Thyroid gland (tissue), 4 donors: ENCODE measurements at places on chromosomes 4 and X.

DNA sequence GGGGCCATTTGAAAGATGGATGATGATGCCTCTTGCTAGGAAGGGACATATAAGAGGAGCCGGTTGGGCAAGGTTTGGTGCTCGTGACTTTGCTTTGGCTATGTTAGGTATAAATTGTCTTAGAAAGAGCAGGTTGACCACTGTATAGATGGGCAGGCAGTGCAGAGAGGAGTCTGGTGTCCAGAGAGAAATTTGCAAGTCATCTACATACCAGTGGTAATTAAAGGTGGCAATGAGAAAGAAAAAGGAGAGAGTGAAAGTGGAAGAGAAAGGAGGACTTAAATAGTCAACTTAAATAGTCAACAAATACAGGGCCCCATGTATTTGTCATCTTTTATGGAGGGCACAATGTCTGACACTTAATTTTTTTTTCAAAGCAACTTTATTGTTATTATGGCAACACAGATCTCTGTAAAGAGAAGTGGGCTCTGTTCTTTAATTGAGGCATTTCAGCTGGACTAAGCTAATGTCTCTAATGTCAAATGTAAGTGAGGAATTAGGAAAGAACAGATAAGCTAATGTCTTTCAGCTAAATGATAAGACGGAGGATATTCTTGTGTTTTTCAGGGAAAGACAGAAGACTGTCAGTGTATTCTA lies 75.4 kb upstream of the ANXA3 start:
- DNase-seq = no peak

- DNase-seq = no peak
These were observed 95.8 kb downstream of the COL25A1 start for GRCh38 chr4:109206620-109207019.

- no peak for DNase-seq
These were observed 18.7 kb upstream of the MAN2B2 start for GRCh38 chr4:6556263-6556662.

GRCh38 chrX:116114999-116115398 lies 55.5 kb upstream of the AGTR2 start:
- DNase-seq = no peak

DNA sequence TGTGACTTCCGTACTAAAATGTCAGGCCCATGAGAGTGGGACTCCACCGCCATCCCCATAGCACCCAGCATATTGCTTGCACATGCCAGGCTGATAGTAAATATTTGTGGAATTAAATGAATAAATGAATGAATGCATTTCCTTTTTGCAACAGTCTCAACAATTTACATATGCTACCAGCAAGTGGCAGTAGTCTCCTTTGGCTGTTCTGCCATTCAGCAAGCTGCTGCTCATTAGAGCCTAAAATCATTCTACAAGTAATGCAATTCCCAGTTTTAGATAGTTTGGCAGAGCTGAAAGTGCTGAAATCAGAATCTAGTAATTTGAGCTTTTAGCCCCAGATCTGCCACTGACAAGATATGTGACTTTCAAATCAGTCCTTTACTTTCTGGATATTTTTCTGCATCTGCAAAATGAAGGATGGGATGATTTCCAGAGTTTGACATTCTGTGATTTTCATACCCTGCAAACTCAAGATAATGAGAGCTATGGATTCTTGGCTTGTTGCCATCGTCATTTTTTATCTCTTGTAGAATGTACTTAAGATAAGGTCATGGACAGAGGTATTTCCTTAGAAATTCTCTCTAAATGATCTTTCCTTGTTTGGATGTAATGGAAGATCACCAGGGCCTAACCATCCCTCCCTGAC lies 35.7 kb upstream of the INTS6L start:
- peak; percentile 5 for DNase-seq

DNA sequence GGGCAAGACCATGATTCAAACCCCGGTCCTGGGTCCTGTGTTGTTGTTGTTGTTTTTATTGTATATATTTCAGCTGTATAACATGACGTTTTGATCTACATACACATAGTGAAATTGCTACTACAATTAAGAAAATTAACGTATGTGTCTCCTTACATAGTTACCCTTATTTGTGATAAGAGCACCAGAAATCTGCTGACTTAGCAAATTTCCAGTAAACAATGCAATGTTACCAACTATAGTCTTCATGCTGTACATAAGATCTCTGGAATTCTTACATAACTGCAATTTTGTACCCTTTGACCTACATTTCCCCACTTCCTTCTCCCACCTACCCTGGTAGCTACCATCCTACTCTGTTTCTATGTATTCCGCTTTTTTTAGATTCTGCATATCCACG lies 75.8 kb upstream of the MAGEB10 start:
- DNase-seq = no peak

- DNase-seq = no peak
These were observed 69.6 kb downstream of the ADRA2C start for GRCh38 chr4:3835527-3836405.

GRCh38 chr4:93018806-93019205 lies 715.0 kb downstream of the GRID2 start:
- DNase-seq = no peak

GRCh38 chrX:107227780-107228485 lies 21.5 kb downstream of the DNAAF6 start:
- DNase-seq = no peak

GRCh38 chr4:56757261-56757746 lies 64.2 kb downstream of the SPINK2 start:
- peak; percentile 14 for DNase-seq

- DNase-seq = no peak
These were observed 626.5 kb upstream of the CPEB2 start for GRCh38 chr4:14375816-14376215.

GRCh38 chr4:87498446-87498900 lies 30.7 kb downstream of the SPARCL1 start:
- DNase-seq = no peak

DNA sequence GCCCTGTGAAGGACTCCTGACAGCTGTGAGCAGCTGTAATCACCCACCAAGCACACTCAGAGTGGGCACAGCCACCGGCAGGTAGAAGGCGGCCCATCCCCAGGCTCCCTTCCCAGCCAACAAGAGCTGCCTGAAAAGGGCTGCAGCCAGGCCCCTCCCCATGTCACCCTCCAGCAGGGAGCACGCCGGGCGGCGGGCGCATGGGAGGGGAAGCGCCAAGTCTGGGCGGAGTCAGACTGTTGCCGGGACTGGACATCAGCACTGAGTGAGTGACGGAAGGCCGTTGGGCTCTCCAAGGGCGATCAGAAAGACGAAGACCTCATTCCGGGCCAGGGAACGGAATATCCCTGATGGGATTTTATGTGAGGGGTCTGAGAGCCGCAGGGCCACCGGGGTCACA lies 82.1 kb downstream of the PPP2R2C start:
- no peak for DNase-seq

GRCh38 chrX:154486052-154486395 lies 391 bp downstream of the UBL4A start:
- DNase-seq = peak; percentile 46

- DNase-seq = peak; percentile 74
These were observed 136.4 kb downstream of the ZNF674 start for GRCh38 chrX:46408553-46409407.

GRCh38 chrX:7987160-7988012 lies 60.2 kb upstream of the PNPLA4 start:
- DNase-seq = no peak

DNA sequence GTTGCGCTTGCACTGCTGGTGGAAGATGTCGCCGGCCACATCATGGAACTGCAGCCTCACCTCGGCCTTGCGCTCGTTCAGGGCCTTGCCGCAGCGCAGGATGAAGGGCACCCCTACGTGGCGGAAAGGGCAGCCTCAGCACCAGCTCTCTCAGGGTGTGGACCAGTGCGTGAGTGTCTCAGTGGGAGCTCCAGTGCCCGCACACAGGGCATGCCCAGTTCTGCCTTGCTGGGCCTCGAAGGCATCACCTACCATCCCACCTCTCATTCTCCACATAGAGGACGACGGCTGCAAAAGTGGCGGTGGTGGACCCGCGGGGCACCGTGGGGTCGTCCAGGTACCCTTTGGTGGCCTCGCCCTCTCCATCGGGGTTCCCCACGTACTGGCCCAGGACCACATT lies 14.0 kb downstream of the G6PD start:
- no peak for DNase-seq

DNA sequence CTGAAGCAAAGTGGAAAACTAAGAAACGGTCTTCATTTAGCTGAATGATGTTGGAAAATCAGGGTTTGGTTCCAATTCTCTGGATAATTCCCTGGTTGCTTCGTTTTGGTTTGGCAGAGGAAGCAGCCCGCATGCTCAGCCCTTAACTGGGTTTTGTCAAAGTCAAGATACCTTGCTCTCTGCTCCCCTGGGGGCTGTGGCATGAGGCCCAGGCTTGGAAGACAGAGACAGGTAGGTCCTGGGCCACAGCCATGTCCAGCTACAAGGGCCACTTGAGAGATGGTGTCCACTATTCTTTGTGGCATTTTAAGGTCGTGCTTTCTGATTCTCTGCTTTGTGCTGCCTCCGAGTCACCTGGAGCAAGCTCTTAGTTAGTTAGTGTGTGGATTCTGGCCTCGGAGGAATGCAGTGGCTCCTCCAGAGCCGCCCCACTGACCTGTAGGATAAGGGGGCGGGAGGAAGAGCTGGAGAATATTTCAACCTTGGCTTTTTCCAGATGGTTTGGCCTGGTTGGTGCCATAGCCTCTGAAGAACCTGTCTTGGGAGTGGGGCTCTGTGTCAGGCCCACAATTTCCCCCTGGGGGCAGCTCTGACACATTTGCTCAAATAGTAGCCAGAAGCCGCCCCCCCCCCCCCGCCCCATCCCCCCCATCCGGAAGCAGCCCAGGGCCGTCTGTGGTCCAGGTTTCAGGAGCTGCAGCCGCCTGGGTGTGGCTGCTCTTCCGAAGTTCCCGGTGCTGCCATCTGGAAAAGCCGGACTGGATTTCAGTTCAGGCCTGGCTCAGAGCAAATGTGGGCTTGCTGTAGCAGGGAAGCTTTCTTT lies 147.1 kb downstream of the NHS start:
- peak; percentile 83 for DNase-seq

DNA sequence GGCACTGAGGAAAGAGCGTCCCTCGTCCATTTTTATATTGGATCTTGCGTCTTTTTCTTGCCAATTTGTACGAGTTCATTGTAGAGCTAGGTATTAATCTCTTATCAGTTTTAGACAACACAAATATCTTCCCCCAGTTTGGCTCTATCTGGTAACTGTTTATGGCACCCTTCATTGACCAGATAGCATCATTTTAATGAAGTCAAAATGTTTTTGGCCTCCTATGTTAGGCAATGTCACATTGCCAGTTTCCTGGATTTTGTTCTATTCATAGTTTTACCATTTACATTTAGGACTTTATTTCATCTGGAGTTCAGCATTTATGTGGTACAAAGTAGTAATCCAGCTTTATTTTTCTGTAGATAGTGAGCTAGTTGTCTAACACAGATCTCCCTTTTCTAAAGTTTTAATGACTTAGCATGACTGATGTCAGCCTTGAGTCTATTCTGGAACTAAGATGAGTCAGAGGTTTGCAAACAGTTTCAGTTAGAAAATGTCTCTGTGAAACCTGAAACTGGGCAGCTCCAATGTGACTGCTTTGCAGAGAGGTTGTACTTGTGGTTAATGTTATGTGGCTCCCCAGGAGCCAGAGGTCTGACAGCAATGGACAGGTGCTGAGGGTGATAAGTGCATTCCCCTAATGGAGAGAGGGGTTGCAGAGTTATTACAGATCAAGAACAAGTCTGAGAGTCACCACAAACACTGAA lies 5.3 kb upstream of the STBD1 start:
- DNase-seq = no peak

DNA sequence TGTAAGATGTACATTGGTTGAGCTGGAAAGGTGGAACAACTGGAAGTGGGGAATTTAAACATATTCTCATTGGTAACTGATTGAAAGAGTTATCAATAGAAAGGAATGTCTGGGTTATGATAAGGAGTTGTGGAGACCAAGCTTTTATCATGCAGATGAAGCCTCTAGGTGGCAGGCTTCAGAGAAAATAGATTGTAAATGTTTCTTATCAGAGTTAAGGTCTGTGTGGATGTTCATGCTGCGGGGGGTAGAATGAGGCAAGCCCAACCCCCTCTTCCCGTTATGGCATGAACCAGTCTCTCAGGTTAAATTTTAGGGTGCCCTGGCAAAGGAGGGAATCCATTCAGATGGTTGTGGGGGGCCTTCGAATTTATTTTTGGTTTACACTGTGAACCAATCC lies 16.0 kb downstream of the ARSD start:
- no peak for DNase-seq

DNA sequence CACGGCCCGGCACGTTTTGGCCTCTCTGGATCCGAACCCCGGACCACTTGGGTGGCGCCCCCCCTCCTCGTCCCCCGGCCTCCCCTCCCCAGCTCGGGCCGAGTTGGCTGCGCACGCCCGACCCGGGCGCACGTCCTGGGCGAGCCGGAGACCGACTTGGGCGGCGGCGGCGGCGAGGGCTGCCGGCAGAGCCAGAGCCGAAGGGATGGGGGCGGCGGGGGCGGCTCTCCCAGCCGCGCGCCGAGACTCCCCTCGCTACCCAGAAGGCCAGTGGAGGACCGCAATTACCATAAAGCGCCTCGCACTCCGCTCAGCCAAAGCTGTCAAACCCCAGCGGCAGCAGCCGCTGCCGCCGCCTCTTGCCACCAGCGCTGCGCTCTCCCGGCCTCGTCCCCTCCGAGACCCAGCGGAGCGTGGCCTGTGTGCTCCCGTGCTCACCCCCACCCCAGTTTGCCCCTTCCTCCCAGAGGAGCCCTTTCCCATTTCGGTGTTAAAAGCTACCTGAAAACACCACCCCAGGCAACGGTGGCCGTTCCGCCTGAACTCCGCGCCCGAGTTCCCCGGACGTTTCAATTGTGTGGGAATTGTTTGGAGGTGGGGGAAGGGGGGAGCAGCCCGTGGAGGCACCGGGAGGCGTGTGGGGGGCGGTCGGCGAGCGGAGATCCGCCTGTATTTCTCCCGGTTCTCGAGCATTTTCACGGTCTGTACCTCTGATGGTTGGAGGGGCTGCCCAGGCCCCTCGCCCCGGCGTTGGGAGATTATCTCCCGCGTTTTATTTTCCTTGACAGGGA lies 701 bp upstream of the BCOR start:
- DNase-seq = peak; percentile 60

DNA sequence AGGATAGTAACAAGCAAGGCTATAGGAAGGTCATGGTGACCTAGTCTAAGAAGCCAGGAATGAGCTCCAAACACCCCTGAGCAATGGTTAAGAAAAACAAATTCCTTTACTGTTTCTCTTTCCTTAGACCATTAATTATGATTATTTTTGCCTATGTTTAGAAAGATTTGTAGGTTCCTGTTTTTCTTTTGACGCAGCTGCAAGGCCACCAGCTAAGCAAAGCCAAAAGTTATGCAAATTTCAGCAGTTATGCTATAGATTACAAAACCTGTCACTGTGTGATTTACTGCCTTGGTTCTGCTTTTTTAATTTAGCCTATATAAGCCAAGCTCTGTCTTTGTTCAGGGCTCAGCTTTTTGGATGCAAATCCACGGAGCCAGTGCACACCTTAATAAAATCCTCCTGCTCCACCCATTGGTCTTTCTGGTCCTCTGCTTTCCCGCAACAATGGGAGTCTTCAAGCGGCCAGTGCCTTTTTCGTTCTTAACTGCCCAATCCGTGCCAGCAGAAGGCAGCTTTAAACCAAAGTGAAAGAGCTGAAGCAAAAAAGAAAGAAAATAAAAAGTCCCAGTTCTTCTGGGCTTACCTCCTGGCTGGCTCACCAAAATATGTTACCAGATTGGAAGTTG lies 1.4 kb upstream of the CEP135 start:
- no peak for DNase-seq
